Upper lobe of left lung (tissue), 6 donors: ENCODE measurements at places on chromosomes 6 and 20. TPM values are rescaled to one million over a fixed set of nuclear protein-coding genes. Genes with fewer than 3 reads are reported as not detected.
A peak's percentile ranks its signal among the peaks of the same experiment; 100 is the strongest.

DNA sequence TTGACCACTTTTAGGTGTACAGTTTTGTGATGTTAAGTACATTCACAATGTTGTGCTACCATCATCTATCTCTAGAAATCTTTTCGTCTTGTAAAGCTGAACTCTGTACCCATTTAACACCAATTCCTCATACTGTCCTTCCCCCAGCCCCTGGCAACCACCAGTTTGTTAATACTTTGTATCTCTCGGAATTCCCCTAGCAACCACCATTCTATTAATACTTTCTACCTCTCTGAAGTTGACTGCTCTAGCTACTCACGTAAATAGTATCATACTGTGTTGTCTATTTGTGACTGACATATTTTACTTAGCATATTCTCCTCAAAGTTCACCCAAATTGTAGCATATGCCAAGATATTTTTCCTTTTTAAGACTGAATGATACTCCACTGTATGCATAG is 82.3 kb upstream of the CLDN20 start:
- no peak for DNase-seq
- H3K27ac ChIP-seq: no peak overlapping the region
- no peaks in the 10 kb centered on the region for H3K4me1 ChIP-seq
- H3K27me3 ChIP-seq: no peaks in the 10 kb centered on the region
- H3K4me3 ChIP-seq: no peak overlapping the region
- H3K36me3 ChIP-seq: no peaks in the 10 kb centered on the region

GRCh38 chr6:116280933-116281316 is 1.2 kb upstream of the TSPYL1 start:
- H3K27me3 ChIP-seq: no peaks in the 10 kb centered on the region
- peaks cover 37% of the 10 kb centered on the region for H3K4me1 ChIP-seq
- peak overlapping the region; percentile 77 for H3K4me3 ChIP-seq
- no peak for DNase-seq
- no peaks in the 10 kb centered on the region for H3K36me3 ChIP-seq

DNA sequence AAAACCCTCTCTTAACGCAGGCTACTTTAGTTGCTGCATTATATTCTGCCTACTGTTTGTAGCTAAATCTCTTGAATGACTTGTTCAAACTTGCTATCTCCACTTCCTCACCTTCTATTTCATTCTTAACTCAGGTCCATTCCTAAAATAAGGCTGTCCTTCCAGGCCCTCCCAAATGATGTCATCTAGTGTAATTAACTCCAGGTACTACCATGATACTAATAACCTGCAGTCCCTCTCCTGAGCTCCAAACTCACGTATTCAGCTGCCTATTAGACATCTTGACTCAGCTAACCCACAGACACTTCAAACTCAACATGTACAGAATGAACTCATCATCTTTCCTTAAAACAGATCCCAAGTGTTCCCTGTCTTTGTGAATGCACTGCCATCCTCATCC is 10.5 kb upstream of the TOP1 start:
- peaks cover 2% of the 10 kb centered on the region for H3K4me1 ChIP-seq
- no peak for DNase-seq
- no peak overlapping the region for H3K4me3 ChIP-seq
- no peak overlapping the region for H3K27ac ChIP-seq
- no peaks in the 10 kb centered on the region for H3K27me3 ChIP-seq
- no peaks in the 10 kb centered on the region for H3K36me3 ChIP-seq

- H3K27ac ChIP-seq: no peak overlapping the region
- no peaks in the 10 kb centered on the region for H3K4me1 ChIP-seq
- DNase-seq: no peak
Observed at GRCh38 chr6:144477396-144477795, 192.3 kb downstream of the UTRN start.

GRCh38 chr6:18676548-18676947 is 289.4 kb downstream of the RNF144B start:
- H3K4me1 ChIP-seq: no peaks in the 10 kb centered on the region
- DNase-seq: no peak
- H3K27me3 ChIP-seq: no peaks in the 10 kb centered on the region
- no peak overlapping the region for H3K27ac ChIP-seq
- H3K4me3 ChIP-seq: no peak overlapping the region

DNA sequence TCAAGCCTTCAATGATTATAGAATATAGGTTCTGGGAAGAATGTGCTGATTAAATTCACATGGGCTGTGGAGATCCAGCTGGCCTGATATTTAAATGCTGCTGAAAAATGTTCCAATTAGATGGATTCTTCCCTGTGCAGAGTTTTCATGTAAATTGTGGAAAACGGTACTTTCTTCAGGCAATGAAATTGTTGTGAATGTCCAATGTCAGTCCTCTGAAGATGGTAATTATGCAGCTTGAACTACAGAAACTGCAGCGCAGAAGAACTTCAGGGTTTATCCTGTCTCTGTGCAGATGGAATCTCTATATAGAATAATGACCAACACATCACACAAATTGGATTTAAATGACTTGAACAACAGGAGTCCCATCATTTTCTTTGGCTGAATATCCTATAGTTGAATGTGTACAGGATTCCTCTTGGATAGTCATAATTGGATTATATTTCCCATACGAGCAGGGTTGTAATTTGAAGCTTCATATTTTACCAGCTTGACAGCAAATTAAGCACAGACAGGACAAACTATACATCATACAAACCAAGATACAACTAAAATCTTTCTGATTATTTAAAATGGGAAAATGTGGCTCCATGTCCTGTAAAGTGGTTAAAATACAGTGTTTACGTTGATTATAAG is 82.3 kb downstream of the CAP2 start:
- no peaks in the 10 kb centered on the region for H3K27me3 ChIP-seq
- no peak for DNase-seq
- H3K4me3 ChIP-seq: no peak overlapping the region
- no peaks in the 10 kb centered on the region for H3K36me3 ChIP-seq
- H3K4me1 ChIP-seq: peaks cover 6% of the 10 kb centered on the region

DNA sequence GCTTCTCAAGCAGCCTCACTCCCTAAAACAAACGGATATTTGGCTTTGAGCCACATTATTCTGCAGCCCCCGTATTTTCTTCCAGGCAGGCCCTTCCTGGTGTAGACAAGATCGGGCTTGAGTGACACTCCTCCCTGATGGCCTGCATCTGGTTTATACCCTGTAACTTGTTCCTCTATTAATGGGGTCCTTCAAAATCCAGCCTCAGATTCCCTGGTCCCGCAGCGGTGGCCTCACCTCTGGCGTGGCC is 375 bp upstream of the TMEM14C start:
- peak overlapping the region; percentile 82 for H3K4me3 ChIP-seq
- peaks cover 11% of the 10 kb centered on the region for H3K36me3 ChIP-seq
- peak overlapping the region; percentile 88 for H3K27ac ChIP-seq
- no peak for DNase-seq

DNA sequence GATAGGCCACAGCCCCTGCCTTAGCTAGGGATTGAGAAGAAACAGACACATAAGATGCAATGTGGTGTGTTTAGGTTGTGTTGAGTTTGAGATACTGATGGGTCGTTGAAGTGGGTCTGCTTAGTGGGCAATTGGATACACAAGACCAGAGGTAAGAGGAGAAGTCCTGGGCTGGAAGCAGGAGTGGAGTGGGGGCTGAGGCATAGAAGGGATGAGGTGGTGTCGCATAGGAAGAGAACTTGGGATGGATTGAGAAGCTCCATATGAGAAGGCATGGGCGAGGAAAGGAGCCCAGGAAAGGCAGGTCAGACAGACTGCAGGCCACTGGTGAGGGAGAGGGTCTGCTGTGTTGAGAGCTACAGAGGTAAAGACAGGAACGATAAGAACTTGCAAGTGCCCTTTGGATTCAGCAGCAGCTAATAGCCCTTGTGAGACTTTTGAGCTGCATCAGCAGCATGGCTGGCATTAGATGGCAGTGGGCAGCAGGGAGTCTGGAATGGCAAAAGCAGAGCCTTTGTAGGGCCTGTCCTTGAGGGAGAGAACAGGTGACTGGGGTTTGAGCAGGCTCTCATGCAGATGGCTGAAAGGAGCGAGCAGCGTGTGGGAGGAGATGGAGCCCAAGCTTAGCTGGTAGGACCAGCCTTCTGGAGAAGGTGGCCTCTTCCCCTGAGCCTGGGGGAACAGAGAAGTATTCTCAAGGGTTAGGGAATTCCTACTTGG is 33.2 kb downstream of the PLCG1 start:
- peaks cover 19% of the 10 kb centered on the region for H3K4me1 ChIP-seq
- H3K27me3 ChIP-seq: no peaks in the 10 kb centered on the region
- H3K36me3 ChIP-seq: peaks cover 96% of the 10 kb centered on the region
- no peak overlapping the region for H3K4me3 ChIP-seq
- DNase-seq: peak; percentile 16

Gene VNN1
- total RNA-seq: 5.1 TPM

Gene MAP7
- 24.2 TPM for total RNA-seq
